Osteocyte (in vitro differentiated cells): ENCODE measurements at places on chromosomes 16 and 17. TPM values are rescaled to one million over a fixed set of nuclear protein-coding genes. Genes with fewer than 3 reads are reported as not detected.
A peak's percentile ranks its signal among the peaks of the same experiment; 100 is the strongest.

Gene WNT3
- total RNA-seq: 2.0 and 2.4 TPM in 2 replicates

Gene KRT39
- total RNA-seq: not detected in 2 replicates

Gene LHX1
- not detected in 2 replicates for total RNA-seq

Gene USP31
- total RNA-seq: 7.9 and 8.4 TPM in 2 replicates

DNA sequence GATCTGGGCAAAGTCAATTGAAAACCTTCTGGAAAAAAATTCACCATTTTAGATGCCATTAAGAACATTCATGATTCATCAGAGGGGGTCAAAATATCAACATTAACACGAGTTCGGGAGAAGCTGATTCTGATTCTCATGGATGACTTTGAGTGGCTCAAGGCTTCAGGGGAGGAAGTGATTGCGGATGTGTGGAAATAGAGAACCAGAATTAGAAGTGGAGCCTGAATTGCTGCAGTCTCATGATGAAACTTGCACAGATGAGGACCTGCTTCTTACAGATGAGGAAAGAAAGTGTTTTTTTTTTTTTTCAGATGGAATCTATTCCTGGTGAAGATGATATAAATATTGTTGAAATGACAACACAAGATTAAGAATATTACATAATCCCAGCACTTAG, 12.9 kb downstream of the ITGAX start:
- no peak overlapping the region for H3K4me3 ChIP-seq
- H3K36me3 ChIP-seq: no peaks in the 10 kb centered on the region
- no peak overlapping the region for H3K27ac ChIP-seq
- H3K27me3 ChIP-seq: peaks cover 10% of the 10 kb centered on the region
- DNase-seq: no peak

DNA sequence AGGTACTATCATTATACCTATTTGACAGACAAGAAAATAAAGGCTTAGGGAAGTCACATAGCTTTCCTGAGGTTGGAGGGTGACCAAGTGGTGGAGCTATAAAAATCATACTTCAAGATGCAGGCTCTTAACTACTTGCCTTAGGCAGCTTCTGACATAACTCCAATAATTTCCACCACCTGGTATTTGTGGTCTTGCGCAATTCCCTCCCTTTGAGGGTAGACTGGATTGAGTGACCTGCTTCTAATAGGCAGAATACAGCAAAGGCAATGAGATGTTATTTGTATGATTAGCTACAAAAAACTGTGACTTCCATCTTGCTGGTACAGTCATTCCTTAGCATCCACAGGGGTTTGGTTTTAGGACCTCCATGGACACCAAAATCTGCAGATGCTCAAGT, 385.5 kb downstream of the TMEM114 start:
- H3K27me3 ChIP-seq: no peaks in the 10 kb centered on the region
- no peak overlapping the region for H3K27ac ChIP-seq
- no peaks in the 10 kb centered on the region for H3K36me3 ChIP-seq
- H3K4me1 ChIP-seq: no peaks in the 10 kb centered on the region

DNA sequence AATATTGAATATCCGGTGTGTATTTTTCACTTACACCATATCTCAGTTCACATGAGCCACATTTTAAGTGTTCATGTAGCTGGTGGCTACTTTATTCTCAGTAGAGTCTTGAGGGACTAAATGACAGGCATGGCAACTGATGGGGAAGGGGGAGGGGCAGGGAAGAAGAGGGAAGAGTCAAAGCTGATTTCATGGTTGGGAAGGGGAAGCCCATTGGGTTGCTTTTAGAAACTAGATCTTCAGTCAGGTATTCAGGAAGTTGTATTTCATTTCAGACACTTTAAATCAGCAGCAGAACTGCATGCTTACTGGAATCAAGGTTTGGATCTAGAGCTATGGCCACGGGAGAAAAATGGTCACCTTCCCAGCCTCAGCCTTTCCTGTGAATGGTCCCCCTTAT, 2.9 kb upstream of the WIPI1 start:
- H3K36me3 ChIP-seq: no peaks in the 10 kb centered on the region
- H3K4me3 ChIP-seq: peak overlapping the region; percentile 29
- no peak for DNase-seq
- H3K4me1 ChIP-seq: peaks cover 22% of the 10 kb centered on the region
- H3K27me3 ChIP-seq: peaks cover 8% of the 10 kb centered on the region

Gene ZDHHC7
- total RNA-seq: 53.6 and 53.7 TPM in 2 replicates

Gene CLDN6
- total RNA-seq: 0.32 TPM in 1 of 2 replicates, not detected in the other

- no peaks in the 10 kb centered on the region for H3K27me3 ChIP-seq
- no peak overlapping the region for H3K4me3 ChIP-seq
- H3K36me3 ChIP-seq: peaks cover 14% of the 10 kb centered on the region
- H3K4me1 ChIP-seq: no peaks in the 10 kb centered on the region
Observed at GRCh38 chr17:67689534-67690177, 28.1 kb upstream of the NOL11 start.

DNA sequence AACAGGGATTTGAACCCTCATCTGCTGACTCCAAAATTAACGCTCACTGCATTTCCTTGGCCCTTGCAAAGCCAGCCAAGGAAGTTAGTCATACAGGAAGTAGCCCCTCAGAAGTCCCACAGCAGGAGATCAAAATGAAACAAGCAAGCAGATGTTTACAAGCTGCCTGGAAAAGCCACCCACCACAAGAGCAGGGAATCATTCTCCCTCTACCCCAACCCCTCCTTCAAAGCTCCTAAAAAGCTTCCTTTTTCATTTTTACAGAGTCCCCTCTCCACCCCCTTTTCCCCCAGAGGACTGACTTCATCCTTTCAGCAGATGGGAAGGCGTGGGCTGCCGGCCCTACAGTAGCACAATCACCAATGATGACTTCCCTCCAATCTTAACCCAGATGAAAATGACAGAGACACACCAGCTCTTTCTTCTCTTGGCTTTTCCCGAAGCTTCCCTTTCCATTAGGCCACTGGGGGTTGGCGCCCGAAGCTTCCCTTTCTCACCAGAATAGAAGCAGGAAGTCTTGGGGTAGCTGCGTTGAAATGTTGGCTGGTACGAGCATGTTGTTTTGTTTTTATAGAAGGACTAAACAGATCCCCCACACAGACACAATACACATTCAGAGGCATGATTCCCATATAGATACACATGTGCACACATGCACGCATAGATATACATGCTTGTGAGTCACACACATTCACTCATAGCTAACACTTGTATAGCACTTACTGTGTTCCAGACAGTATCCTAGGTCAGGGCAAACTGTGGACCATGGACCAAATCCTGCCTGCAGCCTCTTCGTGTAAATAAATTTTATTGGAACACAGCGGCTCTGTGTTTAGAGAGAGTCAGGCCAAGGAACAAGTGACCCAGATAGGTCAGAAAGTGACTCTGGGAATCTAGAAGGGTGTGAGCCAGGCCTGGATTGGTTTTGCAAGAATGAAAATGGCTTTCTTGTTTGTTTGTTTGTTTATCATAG, 17.4 kb downstream of the ITPRIPL2 start:
- peak overlapping the region; percentile 28 for H3K4me3 ChIP-seq
- peaks cover 35% of the 10 kb centered on the region for H3K4me1 ChIP-seq
- peak overlapping the region; percentile 95 for H3K27ac ChIP-seq
- no peak for DNase-seq
- H3K36me3 ChIP-seq: no peaks in the 10 kb centered on the region

Gene CORO6
- total RNA-seq: 4.8 and 7.1 TPM in 2 replicates

DNA sequence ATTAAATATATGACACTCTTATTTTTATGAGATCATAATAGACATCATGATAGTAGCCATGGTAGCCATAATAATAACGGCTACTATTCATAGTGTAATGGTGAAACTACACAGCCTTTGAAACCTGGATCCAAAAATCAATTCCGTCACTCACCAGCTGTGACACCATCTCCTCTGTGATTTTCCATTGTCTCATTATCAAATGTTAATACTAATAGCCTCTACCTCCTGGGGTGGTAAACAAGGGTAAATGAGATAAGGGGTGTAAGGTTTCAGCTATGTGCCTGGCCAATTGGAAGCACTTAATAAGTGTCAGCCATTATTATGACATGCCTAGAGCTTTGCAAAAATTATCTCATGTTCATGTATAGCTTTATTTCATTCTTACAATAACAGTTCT, 88.6 kb downstream of the CACNG3 start:
- H3K27me3 ChIP-seq: no peaks in the 10 kb centered on the region
- no peak overlapping the region for H3K4me3 ChIP-seq
- no peaks in the 10 kb centered on the region for H3K4me1 ChIP-seq
- no peak overlapping the region for H3K27ac ChIP-seq
- H3K36me3 ChIP-seq: no peaks in the 10 kb centered on the region
